H9 (cell line): ENCODE measurements at places on chromosomes 3 and 15. TPM values are rescaled to one million over a fixed set of nuclear protein-coding genes. Genes with fewer than 3 reads are reported as not detected.

Gene TUSC7
- not detected in 2 replicates for total RNA-seq

DNA sequence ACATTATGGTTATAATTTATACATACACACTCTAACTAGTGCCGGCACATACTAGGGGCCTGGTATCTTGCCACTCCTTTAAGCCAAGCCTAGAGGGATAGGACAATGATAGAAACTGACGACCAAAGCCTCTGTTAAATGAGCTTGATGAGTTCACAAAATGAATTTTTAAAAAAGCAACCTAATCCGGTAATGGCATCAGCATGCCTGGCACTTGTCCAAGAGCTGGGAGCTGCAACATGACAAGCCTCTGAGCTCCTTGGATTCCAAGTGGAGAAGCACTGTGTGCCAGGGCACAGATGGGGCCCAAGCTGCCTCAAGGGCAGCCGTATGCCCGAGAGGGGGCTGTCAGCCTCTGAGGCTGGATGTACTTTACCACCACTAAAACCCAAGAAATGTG is 9.7 kb downstream of the ETV5 start:
- peaks cover 3% of the 10 kb centered on the region; the same call in 1 of the 2 replicates for H3K27me3 ChIP-seq
- no peak for DNase-seq

Gene UQCC5
- 39.1 and 45.8 TPM in 2 replicates for total RNA-seq

DNA sequence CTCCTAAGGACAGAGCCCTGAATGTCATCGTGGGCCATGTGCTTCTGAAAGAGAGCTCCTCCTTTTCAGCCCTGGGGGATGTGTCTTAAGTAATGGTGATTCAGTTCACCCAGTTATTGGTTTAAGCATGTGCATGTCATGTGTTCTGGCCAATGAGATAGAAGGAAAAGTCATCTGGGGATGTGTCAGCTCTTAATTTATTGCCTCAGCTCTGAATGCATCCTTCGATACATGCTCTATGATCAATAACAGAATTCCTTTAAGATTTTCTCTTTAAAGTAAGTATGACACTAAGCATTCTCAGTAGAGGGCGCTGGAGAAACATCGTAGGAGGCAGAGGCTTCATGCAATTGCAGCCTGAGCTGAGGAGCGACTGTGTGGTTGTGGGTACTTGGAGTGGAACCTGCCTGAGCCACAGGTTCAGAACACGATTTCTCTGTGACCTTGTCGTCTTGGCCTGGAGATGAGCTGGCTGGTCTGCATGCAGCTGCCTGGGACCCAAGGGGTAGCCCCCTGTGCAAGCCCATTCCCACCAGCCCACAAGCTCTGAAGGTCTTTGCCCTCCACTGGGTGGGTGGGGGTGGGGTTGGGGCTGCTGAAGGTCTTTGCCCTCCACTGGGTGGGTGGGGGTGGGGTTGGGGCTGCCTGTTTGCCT is 69.5 kb downstream of the C3orf38 start:
- H3K4me3 ChIP-seq: no peak overlapping the region
- peak; percentile 80 for DNase-seq
- no peaks in the 10 kb centered on the region for H3K4me1 ChIP-seq

Gene KIF15
- 25.0 and 25.8 TPM in 2 replicates for total RNA-seq

DNA sequence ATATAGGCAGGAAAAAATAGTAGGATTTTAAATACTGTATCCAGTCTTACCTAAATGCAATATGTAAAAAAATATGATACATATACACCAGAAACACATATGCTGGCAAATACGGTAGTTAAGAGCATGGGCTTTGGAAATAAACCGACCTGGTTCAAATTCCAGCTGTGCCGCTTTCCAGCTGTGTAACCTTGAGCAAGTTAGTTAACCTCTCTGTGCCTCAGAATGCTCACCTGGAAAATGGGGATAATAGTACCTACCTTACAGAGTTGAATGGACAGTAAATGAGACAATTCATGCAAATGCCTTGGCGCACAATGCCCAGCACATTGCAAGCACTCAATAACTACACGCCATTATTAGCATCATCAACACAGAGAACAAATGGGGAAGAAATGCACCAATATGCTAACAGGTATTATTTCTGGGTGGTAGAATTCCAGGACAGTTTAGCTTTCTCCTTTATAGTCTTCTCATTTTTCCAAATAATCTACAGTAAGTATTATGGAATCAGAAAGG is 50.6 kb downstream of the SUMF1 start:
- H3K36me3 ChIP-seq: 0 out of 3 replicates have a peak, but pooled peaks cover 1% of the 10 kb centered on the region
- no peak for DNase-seq
- no peak overlapping the region for H3K4me3 ChIP-seq
